ENCODE measurements at places on chromosomes 7 and 10. TPM values are rescaled to one million over a fixed set of nuclear protein-coding genes. Genes with fewer than 3 reads are reported as not detected.

BAMBI gene
- 12.9 TPM for total RNA-seq

KMT2E gene
- total RNA-seq, result 79.7 TPM

PMPCB gene
- 38.7 TPM for total RNA-seq

ANKRD22 gene
- 0.28 TPM for total RNA-seq

PHKG1 gene
- 3.8 TPM for total RNA-seq

PSMC2 gene
- total RNA-seq, result 105 TPM

EFCAB10 gene
- total RNA-seq, result not detected

FGF8 gene
- not detected for total RNA-seq
